Aorta (tissue), 5 donors: ENCODE measurements at places on chromosomes 12 and 14. TPM values are rescaled to one million over a fixed set of nuclear protein-coding genes. Genes with fewer than 3 reads are reported as not detected.

- H3K4me3 ChIP-seq, result no peak overlapping the region
- H3K27me3 ChIP-seq, result no peaks in the 10 kb centered on the region
- no peak for DNase-seq
- H3K4me1 ChIP-seq, result no peaks in the 10 kb centered on the region
- no peak overlapping the region for H3K27ac ChIP-seq
Observed at GRCh38 chr14:95707327-95707726, 6.6 kb downstream of the TCL1A start.

- H3K4me3 ChIP-seq, result peak within 1 kb of the TSS; percentile 57
- peaks cover 3% of the 10 kb centered on the region for H3K27me3 ChIP-seq
- H3K27ac ChIP-seq, result no peak within 1 kb of the TSS
- no peaks in the 10 kb centered on the region for H3K36me3 ChIP-seq
Observed at GRCh38 chr14:94769391-94770250, at the start of gene GSC. GSC (minus strand) TSS chr14:94770113; CDS start chr14:94770015, 98 bp downstream.

- peak overlapping the region; percentile 43 for H3K27ac ChIP-seq
- H3K4me3 ChIP-seq, result no peak overlapping the region
- no peaks in the 10 kb centered on the region for H3K36me3 ChIP-seq
- no peaks in the 10 kb centered on the region for H3K27me3 ChIP-seq
Observed at GRCh38 chr14:49977126-49977841, 84.4 kb downstream of the ARF6 start.

RNF10 gene
- 200 TPM for total RNA-seq

OLR1 gene
- total RNA-seq, result 8.4 TPM

NTF3 gene
- total RNA-seq, result 21.8 TPM

- no peak overlapping the region for H3K4me3 ChIP-seq
- no peak for DNase-seq
- H3K27me3 ChIP-seq, result no peaks in the 10 kb centered on the region
- H3K36me3 ChIP-seq, result no peaks in the 10 kb centered on the region
- H3K4me1 ChIP-seq, result peaks cover 2% of the 10 kb centered on the region
Observed at GRCh38 chr12:116142936-116143898, 134.3 kb downstream of the MED13L start.

DNA sequence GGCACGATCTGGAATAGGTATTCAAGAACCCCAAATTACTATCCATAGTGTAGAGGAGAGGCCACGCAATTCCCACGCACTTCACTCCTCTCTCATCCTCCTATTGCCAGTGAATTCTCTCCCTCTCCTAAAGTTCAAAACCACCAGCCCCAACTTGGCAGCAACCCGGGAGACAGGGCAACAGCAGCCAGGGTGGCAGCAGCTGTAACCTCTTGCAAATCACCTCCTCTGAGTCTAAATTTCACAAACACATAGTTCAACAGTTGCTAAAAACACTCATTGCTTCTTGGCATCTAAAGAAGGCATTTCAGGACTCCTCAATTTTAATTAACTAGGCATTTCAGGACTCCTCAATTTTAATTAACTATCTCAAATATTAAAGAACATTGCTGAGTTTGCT is 37.7 kb upstream of the MANSC4 start:
- no peak overlapping the region for H3K27ac ChIP-seq
- no peak for DNase-seq
- no peak overlapping the region for H3K4me3 ChIP-seq
- H3K4me1 ChIP-seq, result no peaks in the 10 kb centered on the region
- no peaks in the 10 kb centered on the region for H3K27me3 ChIP-seq

GRCh38 chr14:30751646-30752416 is 122.5 kb upstream of the COCH start:
- H3K4me3 ChIP-seq, result no peak overlapping the region
- no peaks in the 10 kb centered on the region for H3K36me3 ChIP-seq
- H3K27ac ChIP-seq, result no peak overlapping the region
- DNase-seq, result no peak

POTEG gene
- not detected for total RNA-seq

ZNF219 gene
- 41.3 TPM for total RNA-seq

DNA sequence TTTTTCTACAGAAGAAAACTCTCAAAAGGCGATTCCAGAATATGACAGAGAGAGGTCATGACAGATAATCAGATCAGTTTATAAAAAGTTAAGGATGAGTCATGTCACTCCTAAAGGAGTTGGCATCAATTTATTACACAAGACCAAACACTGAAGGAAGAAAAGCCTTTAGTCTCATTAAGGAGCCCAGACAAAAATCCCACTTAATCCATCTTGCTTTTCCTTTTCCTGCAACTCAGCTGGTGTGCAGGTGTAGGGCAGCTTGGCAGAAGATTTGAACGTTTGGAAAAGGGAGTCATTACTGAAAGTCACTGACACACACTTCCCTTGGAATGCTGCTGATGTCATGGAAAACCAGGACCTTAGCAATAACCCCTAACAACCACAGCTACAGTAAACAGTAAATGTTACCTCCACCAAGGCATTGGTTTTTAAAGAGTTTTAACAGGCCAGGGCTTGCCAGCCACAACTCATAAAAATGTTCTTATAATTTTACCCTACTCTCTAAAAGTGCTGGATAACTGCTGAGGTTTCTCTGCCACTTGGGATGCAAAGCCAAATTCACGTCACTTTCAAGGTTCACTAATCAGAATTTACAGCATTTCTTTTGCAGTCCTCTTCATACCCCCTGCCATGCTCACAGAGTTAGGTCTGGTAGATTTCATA is 320.6 kb downstream of the RAD51B start:
- H3K27me3 ChIP-seq, result no peaks in the 10 kb centered on the region
- H3K4me3 ChIP-seq, result no peak overlapping the region
- peaks cover 10% of the 10 kb centered on the region for H3K4me1 ChIP-seq
- peak overlapping the region; percentile 51 for H3K27ac ChIP-seq

DNA sequence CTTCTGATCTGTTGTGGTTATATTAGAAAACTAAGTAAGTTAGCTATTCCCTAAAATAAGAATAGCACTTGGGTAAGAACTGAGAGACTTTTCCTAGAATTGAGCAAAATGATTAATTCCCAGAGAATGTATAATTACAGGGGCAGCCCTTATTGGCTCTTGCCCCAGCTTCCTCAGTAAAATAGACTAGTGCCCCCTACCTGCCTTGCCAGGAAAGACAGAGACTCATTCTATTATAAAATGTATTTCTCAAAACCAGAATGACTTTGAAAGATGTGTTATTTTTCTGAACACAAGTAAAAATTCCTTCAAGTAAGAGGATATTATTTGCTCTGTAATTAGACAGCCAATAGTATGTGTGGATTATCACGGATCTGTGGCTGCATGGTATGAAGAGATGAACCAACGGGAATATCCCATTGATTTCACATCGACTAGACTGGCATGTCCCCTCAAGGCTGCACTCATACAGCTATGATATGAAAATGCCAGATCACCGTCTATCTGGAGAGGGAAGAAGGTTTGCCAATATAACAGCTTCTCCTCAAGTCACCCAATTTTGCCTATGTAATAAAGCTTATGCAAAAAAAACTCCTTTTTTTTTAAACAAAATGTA is 7.4 kb upstream of the GLRX5 start:
- H3K27me3 ChIP-seq, result no peaks in the 10 kb centered on the region
- H3K4me1 ChIP-seq, result no peaks in the 10 kb centered on the region
- no peak overlapping the region for H3K4me3 ChIP-seq
- peak overlapping the region; percentile 60 for H3K27ac ChIP-seq
- no peak for DNase-seq
- H3K36me3 ChIP-seq, result no peaks in the 10 kb centered on the region

MUCL1 gene
- total RNA-seq, result not detected
